Activated CD4-positive, alpha-beta T cell treated with anti-CD3 and anti-CD28 coated beads for 36 hours (primary cell): ENCODE measurements at places on chromosomes 1 and 21. TPM values are rescaled to one million over a fixed set of nuclear protein-coding genes. Genes with fewer than 3 reads are reported as not detected.

The MIXL1 gene
- not detected for total RNA-seq

The ZNF697 gene
- total RNA-seq = 0.63 TPM

DNA sequence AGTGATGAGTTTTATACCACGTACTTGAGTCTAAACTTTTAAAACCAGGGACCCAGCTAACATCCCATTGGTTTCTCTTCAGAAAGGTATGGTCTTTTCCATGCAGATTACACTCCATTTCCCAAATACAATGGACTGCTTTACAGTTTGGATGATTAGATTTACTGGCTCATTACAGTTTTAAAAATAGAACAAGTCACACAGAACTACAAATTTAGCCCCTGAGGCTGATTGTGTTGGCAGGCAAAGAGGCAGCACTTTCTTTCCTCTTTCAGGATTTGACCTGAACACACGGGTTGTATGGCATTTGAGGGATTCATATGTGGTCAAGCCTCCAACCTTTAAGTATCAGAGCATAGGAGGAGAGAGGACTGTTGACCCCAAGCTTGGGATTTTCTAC, 21.8 kb upstream of the VTCN1 start:
- H3K4me3 ChIP-seq = no peak overlapping the region
- no peak overlapping the region for H3K27ac ChIP-seq
- peaks cover 3% of the 10 kb centered on the region for H3K27me3 ChIP-seq
- H3K4me1 ChIP-seq = no peaks in the 10 kb centered on the region
- H3K36me3 ChIP-seq = no peaks in the 10 kb centered on the region

- no peak overlapping the region for H3K27ac ChIP-seq
- H3K27me3 ChIP-seq = no peaks in the 10 kb centered on the region
- DNase-seq = no peak
- H3K4me1 ChIP-seq = no peaks in the 10 kb centered on the region
These were observed 110.8 kb downstream of the EIF4G3 start for GRCh38 chr1:21065851-21066250.

- H3K4me1 ChIP-seq = no peaks in the 10 kb centered on the region
- H3K4me3 ChIP-seq = no peak overlapping the region
- no peak overlapping the region for H3K27ac ChIP-seq
- no peaks in the 10 kb centered on the region for H3K36me3 ChIP-seq
- DNase-seq = no peak
- H3K27me3 ChIP-seq = no peaks in the 10 kb centered on the region
These were observed 259.2 kb downstream of the GREM2 start for GRCh38 chr1:240352769-240353168.

- H3K27ac ChIP-seq = peak overlapping the region; percentile 19
- no peaks in the 10 kb centered on the region for H3K36me3 ChIP-seq
- peaks cover 8% of the 10 kb centered on the region for H3K4me1 ChIP-seq
- peak; percentile 44 for DNase-seq
- no peak overlapping the region for H3K4me3 ChIP-seq
These were observed 8.7 kb downstream of the PLEKHA6 start for GRCh38 chr1:204350857-204351573.

DNA sequence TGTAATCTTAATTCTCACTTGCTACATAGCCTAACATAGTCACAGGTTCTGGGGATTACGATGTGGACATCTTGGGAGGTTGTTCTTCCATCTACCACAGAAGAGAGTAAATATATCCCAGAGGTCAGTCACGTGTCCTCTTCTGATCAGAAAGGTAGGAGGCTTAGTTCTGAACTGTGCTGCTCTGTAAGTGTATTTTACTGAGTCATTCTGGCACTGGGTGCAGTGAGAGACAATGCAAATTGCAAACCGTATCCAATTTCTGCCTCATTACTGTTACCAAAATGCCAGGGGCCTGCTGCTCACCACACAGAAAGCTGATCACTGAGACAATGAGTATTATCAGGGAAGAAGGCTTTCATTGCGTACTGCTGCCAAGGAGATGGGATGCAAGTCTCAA, 104.0 kb downstream of the GABPA start:
- no peak overlapping the region for H3K27ac ChIP-seq
- H3K4me1 ChIP-seq = no peaks in the 10 kb centered on the region
- no peaks in the 10 kb centered on the region for H3K36me3 ChIP-seq
- DNase-seq = no peak

DNA sequence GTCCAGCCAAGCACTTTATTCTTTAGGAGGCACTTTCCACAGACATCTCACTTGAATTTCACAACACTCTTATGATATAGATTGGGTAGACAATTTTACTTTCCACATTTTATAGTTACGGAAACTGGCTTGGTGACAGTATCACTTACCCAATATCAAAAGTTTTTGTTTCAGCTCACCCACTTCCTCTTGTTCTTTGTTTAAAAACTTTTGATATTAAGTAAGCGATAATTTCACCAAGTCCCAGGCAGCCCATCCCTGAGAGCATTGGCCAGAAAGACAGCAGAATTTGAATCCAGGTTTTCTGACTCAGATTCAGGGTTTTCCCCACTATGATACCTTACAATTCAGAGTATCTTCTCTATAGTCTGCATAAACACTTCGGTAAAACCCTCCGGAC, 60.0 kb downstream of the LRIG2 start:
- H3K27ac ChIP-seq = peak overlapping the region; percentile 38
- H3K27me3 ChIP-seq = no peaks in the 10 kb centered on the region
- peaks cover 12% of the 10 kb centered on the region for H3K36me3 ChIP-seq
- H3K4me3 ChIP-seq = no peak overlapping the region

GRCh38 chr21:44471996-44472395, 16.7 kb downstream of the LRRC3 start:
- no peak overlapping the region for H3K27ac ChIP-seq
- H3K4me1 ChIP-seq = no peaks in the 10 kb centered on the region
- DNase-seq = no peak
- no peaks in the 10 kb centered on the region for H3K36me3 ChIP-seq
- no peak overlapping the region for H3K4me3 ChIP-seq
- H3K27me3 ChIP-seq = no peaks in the 10 kb centered on the region

The CRYBG2 gene
- total RNA-seq = 1.5 TPM

DNA sequence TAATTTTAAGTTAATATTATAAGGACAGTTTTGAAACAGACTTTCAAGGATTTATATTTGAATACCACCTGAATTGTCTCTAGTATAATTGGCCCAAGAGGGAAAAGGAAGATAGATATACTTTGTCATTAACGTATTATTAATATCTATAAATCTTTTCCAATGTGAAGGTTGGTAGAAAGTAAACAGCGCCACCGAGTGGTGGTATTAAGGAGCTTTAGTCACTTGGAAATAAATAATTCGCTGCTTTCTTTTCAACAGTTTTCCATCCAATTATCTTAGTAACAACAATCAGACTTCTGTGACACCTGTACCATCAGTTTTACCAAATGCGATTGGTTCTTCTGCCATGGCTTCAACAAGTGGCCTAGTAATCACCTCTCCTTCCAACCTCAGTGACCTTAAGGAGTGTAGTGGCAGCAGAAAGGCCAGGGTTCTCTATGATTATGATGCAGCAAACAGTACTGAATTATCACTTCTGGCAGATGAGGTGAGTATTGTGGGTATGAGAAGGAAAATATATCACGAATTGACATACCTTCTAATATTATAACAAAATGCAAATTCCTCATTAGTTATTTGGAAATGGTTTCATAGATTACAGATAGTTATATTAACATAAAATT, 37.7 kb downstream of the SH3GLB1 start:
- H3K27ac ChIP-seq = no peak overlapping the region
- peaks cover 2% of the 10 kb centered on the region for H3K4me1 ChIP-seq
- H3K4me3 ChIP-seq = no peak overlapping the region
- peaks cover 20% of the 10 kb centered on the region for H3K36me3 ChIP-seq
- peak; percentile 47 for DNase-seq
